ENCODE measurements at places on chromosomes 3 and 15.

- no peak for DNase-seq
These were observed 131.9 kb downstream of the DNAJB8 start for GRCh38 chr3:128334766-128335165.

DNA sequence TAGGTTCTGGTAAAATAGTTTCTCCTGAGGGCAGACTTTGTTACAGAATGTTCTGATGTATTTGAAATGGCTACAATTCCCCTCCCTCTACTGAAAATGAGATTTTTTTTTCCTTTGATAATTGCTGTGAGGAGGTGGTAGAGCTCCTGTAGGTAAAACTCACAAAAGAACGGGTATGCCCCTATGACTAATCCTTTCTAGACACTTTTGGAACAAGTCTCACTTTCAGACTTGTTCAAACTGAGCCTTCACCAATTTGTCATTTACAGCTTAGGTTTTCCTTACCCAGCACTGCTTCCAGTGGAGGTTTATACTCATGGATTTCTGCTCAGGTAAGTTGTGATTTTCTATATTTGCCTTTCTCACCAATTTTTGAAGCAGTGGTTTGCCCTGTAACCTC is 115.6 kb downstream of the NLGN1 start:
- no peak for DNase-seq

GRCh38 chr15:52143873-52144272 is 31.3 kb upstream of the BCL2L10 start:
- DNase-seq: no peak

- DNase-seq: no peak
These were observed 20.6 kb downstream of the HEG1 start for GRCh38 chr3:125035217-125035616.

- DNase-seq: peak; percentile 3
These were observed 107.6 kb downstream of the LRRK1 start for GRCh38 chr15:101026656-101027272.

- no peak for DNase-seq
These were observed 32.5 kb downstream of the ABHD5 start for GRCh38 chr3:43723121-43723734.

GRCh38 chr3:23055733-23056376 is 147.3 kb upstream of the UBE2E2 start:
- DNase-seq: no peak

- no peak for DNase-seq
These were observed 11.6 kb downstream of the RMDN3 start for GRCh38 chr15:40743485-40743901.

DNA sequence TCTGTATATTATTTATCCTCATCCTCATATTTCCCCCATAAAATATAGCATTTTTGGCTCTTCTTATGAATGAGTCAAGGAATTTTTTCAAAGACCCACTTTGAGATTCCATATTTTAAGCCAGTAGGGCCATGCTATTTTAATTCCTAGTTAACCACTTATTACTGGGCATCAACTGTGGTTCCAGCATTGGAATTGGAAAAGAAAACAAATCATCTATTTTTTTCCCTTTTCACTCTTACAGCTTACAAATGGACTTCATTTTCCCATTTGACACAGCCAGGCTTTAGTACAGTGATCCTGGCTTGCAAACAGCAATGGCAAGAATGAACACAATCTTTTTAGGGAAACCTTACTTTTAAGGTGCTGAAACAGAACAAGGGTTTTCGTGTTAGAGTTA is 19.4 kb upstream of the PLCL2 start:
- DNase-seq: no peak

DNA sequence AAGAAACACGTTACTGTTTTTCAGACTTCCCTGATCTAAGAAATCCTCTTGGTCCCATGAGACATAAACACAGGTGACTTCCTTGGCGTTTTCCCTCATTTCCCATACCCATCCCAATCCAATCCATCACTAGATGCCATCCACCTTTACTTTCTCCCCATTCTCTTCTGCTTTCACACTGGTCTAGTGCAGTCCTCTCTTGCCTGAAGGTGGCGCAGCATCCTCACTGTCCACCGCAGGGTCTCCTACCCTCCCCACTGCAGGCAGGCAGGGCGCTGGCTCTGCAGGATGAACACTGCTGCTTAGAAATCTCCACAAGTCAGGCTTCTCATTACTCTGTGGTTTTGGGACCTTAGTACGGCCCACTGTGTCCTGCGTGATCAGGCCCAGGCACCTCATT is 58.2 kb downstream of the RAB7A start:
- DNase-seq: peak; percentile 81

DNA sequence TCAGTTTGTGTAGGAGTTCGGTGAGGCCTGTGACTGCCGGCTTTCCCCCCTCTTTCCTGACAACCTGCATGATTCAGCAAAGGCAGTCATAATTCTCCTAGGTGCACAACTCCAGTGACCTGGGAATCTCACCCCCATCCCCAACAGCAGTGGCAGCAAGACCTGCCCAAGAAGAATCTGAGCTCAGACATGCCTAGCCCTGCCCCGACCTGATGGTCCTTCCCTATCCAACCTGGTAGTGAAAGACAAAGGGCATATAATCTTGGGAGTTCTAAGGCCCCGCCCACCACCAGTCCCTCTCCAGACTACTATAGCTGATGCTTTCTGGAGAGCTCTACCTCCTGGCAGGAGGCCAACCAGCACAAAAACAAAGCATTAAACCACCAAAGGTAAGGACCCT is 44.2 kb upstream of the ZBED2 start:
- DNase-seq: no peak

GRCh38 chr3:171199473-171199829 is 172.9 kb upstream of the SLC2A2 start:
- DNase-seq: no peak

DNA sequence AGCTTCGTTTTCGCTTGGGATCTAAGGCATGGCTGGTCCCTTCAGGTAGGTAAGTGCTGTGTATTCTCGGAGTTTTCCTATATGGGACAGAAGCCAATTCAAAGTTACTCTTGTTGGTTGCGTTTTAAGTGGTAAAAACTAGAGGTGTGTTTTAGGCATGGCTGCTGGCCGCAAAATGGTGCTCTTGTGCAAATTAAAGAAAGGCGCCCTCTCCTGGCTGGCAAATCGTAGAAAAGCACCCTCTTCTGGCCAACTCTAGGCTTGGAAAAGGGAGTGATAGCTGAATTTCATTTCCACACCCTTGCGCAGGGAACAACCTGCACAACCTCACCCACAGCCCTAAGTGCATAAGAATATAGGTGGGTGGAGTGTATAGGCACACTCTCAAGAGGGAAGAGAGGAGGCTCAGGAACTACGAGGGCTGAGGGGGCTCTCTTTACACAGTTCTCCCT is 23.5 kb downstream of the DRD3 start:
- peak; percentile 62 for DNase-seq

- no peak for DNase-seq
These were observed 129.2 kb downstream of the FAM43A start for GRCh38 chr3:194814878-194815357.

DNA sequence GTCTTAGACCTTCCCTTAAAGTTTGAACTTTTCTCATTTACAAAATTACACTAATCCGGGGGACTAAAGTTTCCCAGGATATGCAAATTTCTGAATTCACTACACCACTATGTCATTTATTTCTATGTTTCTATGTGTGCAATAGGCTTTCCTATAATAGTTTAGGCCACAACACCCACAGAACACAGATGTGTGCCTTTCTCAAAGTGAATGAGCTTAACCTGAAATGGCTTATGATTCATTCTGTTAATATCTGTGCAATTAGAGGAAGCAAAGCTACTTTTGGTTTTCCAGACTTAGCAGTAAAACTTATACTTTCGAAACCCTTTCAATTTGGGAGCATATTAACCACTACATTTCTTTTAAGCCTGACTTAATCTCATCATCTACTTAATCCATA is 748.1 kb downstream of the GBE1 start:
- DNase-seq: no peak
